Gastrocnemius medialis (tissue), 4 donors: ENCODE measurements at places on chromosomes 13 and 19. TPM values are rescaled to one million over a fixed set of nuclear protein-coding genes. Genes with fewer than 3 reads are reported as not detected.

Gene EDNRB
- total RNA-seq = 18.9 TPM

Gene RB1
- 35.8 TPM for total RNA-seq

Gene GJA3
- not detected for total RNA-seq

Gene MEDAG
- 37.7 TPM for total RNA-seq

Gene HPN
- total RNA-seq = 17.6 TPM

Gene FXYD3
- not detected for total RNA-seq

Gene SLC15A1
- total RNA-seq = not detected

Gene CEP89
- total RNA-seq = 3.4 TPM

Gene BEST2
- not detected for total RNA-seq

Gene PTH2
- not detected for total RNA-seq

Gene IZUMO2
- total RNA-seq = not detected

Gene PRPF31
- total RNA-seq = 36.2 TPM

Gene ZNF714
- total RNA-seq = 1.5 TPM

Gene OSCAR
- 0.69 TPM for total RNA-seq

Gene PROZ
- not detected for total RNA-seq

Gene GPALPP1
- 10.8 TPM for total RNA-seq

Gene PTPRH
- total RNA-seq = 0.55 TPM

Gene COL4A1
- total RNA-seq = 114 TPM

Gene LGALS14
- not detected for total RNA-seq

Gene SLITRK1
- not detected for total RNA-seq

Gene FOXO1
- total RNA-seq = 181 TPM

Gene TRAPPC2B
- total RNA-seq = 47.4 TPM

Gene FREM2
- total RNA-seq = 1.5 TPM

Gene UPF1
- 26.0 TPM for total RNA-seq

Gene ZNF880
- total RNA-seq = 12.7 TPM

Gene ZNF439
- total RNA-seq = 0.46 TPM

Gene C5AR2
- 0.15 TPM for total RNA-seq

Gene TNNT1
- 7,093 TPM for total RNA-seq

Gene ZNF708
- 3.2 TPM for total RNA-seq

Gene ATCAY
- not detected for total RNA-seq

Gene GPC5
- not detected for total RNA-seq

Gene DHPS
- total RNA-seq = 115 TPM

Gene SIAH3
- not detected for total RNA-seq

Gene LINGO3
- total RNA-seq = not detected

Gene ENOX1
- 1.1 TPM for total RNA-seq

Gene SAMD4B
- total RNA-seq = 63.7 TPM

Gene SCEL
- total RNA-seq = not detected

Gene CERS1
- total RNA-seq = 3.7 TPM

Gene COL4A2
- 51.2 TPM for total RNA-seq

Gene GRIN2D
- not detected for total RNA-seq

Gene TEX26
- total RNA-seq = not detected

Gene ZNF254
- total RNA-seq = 4.3 TPM

Gene PLIN4
- 110 TPM for total RNA-seq

Gene FCGBP
- total RNA-seq = 11.2 TPM

Gene ZNF98
- total RNA-seq = not detected

Gene IER2
- total RNA-seq = 15.4 TPM

Gene KLK12
- total RNA-seq = not detected

Gene GPR12
- total RNA-seq = not detected

Gene SPPL2B
- total RNA-seq = 18.1 TPM

Gene CEACAM8
- total RNA-seq = not detected

Gene FKBP8
- 157 TPM for total RNA-seq

Gene LCP1
- 11.7 TPM for total RNA-seq

Gene SIGLEC10
- 0.87 TPM for total RNA-seq

Gene ATP8B3
- 0.09 TPM for total RNA-seq
